Upper lobe of left lung (tissue), 6 donors: ENCODE measurements at places on chromosomes 13 and 19. TPM values are rescaled to one million over a fixed set of nuclear protein-coding genes. Genes with fewer than 3 reads are reported as not detected.
A peak's percentile ranks its signal among the peaks of the same experiment; 100 is the strongest.

- no peak for DNase-seq
Measured at GRCh38 chr19:42191855-42192254, 25.6 kb downstream of the DEDD2 start.

GRCh38 chr19:10927730-10928562 lies 493 bp downstream of the YIPF2 start:
- DNase-seq, result peak; percentile 61

- no peak for DNase-seq
Measured at GRCh38 chr19:45408830-45409556, 2.5 kb downstream of the POLR1G start.

- DNase-seq, result no peak
Measured at GRCh38 chr19:15330801-15331418, 1.4 kb downstream of the BRD4 start.

- no peak for DNase-seq
Measured at GRCh38 chr13:50747737-50748350, 95.6 kb downstream of the DLEU7 start.

GRCh38 chr13:44195245-44195644 lies 178.4 kb upstream of the SERP2 start:
- no peak for DNase-seq

PALM3 gene
- total RNA-seq, result 0.15 TPM

FPR3 gene
- total RNA-seq, result 23.4 TPM

DNA sequence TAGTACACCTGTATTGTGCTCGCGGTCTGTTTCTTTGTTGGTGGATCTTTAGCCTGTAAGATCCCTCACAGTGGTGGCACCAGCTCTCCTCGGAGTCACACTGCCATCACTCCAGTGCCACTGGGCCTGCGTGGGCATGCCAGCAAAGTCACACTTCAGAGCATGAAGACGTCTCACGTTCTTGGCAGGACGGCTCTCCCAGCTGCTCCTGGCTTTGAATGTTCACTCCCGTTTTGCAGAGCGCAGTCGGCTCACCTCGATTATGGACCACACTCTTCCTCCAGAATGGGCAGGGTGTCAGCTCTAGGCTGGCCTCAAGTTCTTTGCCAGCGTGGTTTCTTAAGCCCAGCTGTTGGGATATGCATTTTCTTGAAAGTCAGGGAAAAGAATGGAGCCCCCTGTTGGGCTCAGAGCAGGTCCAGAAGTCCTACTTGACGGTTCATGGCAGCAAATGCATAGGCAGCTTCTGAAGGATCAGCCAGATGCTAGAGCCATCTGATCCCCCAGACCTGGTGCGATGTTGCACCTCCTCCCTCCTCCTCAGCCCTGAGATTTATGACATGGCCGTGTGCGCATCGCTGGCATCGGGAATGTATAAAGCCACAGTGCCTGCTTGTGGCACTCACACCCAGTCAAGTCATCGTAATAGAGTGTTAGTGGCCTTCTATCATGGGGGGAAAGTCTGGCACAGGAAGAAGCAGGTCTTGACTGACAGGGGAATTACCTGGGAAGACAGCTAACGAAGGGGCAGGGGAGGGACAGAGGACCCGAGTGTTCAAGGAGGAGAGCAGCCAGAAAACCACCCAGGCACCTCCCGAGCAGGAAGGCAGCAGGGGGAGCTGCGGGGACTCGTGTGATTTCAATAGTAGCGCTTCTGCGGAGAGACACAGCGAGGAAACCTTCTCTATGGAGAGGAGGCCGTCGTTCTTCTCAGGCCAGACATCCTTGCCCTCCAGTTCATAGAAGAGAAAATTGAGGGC lies 40.2 kb upstream of the NPAS1 start:
- DNase-seq, result no peak

- no peak for DNase-seq
Measured at GRCh38 chr13:102904408-102904862, 58.6 kb downstream of the ERCC5 start.

DNA sequence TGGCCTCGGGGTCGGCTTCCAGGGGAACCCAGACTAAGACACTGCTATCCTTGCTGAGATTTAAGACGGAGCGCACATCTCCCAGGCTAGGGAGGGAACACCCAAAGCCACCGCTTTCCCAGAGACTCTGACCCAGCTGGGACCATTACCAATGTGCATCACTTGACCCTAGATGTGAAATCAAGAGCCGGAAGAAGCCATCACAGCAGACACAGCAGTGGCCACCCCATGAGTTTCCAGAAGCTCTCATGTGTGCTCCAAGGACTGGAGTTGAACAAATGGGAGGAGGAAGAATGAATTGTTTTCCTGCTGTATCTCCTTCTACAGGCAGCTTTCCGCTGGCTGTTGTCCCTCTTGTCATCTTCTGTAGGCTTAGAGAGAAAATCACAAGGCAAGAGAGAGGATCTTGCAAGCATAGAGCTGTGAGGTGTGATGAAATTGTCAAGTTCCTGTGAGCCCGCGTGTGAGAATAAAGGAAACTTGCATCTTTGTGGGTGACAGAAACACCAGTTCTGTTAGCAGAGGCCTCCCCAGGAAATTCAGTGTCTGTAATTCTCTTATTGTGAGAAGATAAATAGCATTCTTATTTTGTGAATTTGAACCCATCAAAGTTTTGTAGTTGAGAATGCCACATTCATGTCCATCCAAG lies 711.8 kb downstream of the UQCRFS1 start:
- no peak for DNase-seq

DNA sequence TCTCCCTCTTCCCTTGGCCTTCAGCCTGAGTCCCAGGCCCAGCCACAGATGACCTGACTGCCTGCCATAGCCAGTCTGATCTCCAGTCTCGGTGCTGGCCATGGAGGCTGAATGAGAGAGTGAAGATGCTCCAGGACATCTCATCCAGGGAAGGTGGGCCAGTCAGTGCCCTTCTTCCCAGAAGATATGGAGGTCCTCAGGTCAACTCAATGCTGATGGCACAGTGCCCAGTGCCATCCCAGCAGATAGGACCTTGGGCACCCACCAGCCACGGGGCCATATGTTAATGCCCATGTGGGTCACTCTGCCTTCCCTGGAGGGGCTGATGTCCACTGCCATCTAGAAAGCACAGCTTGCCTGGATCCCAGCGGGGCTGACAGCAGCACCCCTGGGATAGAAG lies 7.2 kb downstream of the VSTM2B start:
- DNase-seq, result no peak

PRR19 gene
- 1.4 TPM for total RNA-seq

TUBB4A gene
- total RNA-seq, result 1.5 TPM

ZFP30 gene
- total RNA-seq, result 11.7 TPM

GRCh38 chr13:90690458-90691080 lies 656.9 kb upstream of the MIR17HG start:
- DNase-seq, result no peak

DNA sequence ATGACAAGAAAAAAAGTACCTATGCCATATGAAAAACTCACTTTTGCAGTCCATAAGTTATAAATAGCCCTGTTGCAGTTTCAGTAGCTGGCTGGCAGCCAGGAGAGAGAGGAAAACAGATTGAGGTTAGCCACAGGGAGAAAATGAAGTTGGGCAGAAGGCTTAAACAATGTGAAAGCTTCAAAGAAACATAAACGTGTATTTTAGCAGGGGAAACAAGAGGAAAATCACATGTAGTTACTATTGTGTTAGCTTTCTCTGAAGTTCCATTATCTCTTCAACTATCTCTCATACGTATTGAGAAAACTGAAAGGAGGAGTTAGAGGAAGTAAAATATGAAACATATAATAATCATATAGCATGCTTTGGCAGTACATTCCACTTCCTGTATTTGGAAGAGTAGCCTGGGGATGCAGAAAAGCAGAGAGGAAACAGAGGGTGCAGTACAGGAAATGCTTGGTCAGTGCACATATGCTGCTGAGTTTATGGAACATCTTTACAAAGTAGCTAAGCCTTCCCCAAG lies 1551.1 kb downstream of the EFNB2 start:
- no peak for DNase-seq

ACER1 gene
- total RNA-seq, result not detected

DNA sequence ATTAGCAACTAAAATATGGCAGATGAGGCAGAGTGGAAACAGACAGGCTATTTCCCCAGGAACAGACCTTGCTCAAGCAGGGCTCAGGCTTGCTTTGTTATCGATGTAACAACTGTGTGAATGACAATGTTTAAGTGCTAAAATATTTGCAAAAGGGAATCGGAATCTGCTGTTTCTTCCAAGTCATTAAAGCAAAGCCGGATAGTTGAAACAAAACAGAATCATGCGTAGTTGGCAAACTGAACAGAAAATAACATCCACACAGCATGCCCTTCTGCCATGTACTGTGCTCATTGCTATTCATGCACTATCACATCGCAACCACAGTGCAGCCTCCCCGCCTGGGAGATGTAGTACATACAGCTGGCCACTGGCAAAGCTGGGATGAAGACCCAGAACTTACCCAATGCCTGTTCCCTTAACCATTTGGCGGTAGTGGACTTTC lies 799.1 kb downstream of the DIAPH3 start:
- no peak for DNase-seq

GRCh38 chr19:11106477-11106876 lies 17.2 kb downstream of the LDLR start:
- no peak for DNase-seq
